ENCODE measurements at places on chromosomes 3 and 15. TPM values are rescaled to one million over a fixed set of nuclear protein-coding genes. Genes with fewer than 3 reads are reported as not detected.

The GRIP2 gene
- total RNA-seq, result 0.52 TPM

The CXCR6 gene
- not detected for total RNA-seq

The TMEM108 gene
- total RNA-seq, result not detected

The MELTF gene
- 75.3 TPM for total RNA-seq

The PLA1A gene
- 0.21 TPM for total RNA-seq

The CHL1 gene
- not detected for total RNA-seq

The ARPP21 gene
- total RNA-seq, result not detected

The CCDC13 gene
- 0.60 TPM for total RNA-seq

The KBTBD8 gene
- 0.48 TPM for total RNA-seq

The CCR8 gene
- not detected for total RNA-seq

The ECE2 gene
- total RNA-seq, result not detected

The B3GALNT1 gene
- 0.21 TPM for total RNA-seq

The CIB2 gene
- total RNA-seq, result 26.6 TPM

The CA12 gene
- total RNA-seq, result 141 TPM

The LRTM1 gene
- total RNA-seq, result not detected

The SIDT1 gene
- total RNA-seq, result 0.58 TPM

The LMAN1L gene
- total RNA-seq, result not detected

The CLSTN2 gene
- 0.02 TPM for total RNA-seq

The GUCA1C gene
- not detected for total RNA-seq
